GM12878 (cell line): ENCODE measurements at places on chromosomes 5 and 9. TPM values are rescaled to one million over a fixed set of nuclear protein-coding genes. Genes with fewer than 3 reads are reported as not detected.

- no peak for DNase-seq
Measured at GRCh38 chr5:568061-568781, 43.9 kb upstream of the CEP72 start.

DNA sequence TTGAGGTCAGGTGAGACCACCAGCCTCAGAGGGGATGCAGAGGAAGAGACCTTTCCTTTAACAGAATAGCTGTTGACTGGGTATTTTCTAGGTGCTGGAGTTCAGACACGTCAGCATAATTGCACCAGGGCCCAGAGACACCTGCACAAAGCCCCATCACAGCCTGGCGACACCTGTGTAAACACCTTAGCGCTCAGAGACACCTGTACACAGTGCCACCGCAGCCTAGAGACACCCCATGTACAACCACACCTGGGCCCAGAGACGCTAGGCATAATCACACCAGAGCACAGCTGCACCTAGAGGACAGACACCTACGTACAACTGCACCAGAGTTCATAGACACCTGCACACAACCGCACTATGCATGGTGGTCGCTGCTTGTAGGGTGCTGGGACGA lies 1.0 kb downstream of the TRIP13 start:
- no peak for DNase-seq

DNA sequence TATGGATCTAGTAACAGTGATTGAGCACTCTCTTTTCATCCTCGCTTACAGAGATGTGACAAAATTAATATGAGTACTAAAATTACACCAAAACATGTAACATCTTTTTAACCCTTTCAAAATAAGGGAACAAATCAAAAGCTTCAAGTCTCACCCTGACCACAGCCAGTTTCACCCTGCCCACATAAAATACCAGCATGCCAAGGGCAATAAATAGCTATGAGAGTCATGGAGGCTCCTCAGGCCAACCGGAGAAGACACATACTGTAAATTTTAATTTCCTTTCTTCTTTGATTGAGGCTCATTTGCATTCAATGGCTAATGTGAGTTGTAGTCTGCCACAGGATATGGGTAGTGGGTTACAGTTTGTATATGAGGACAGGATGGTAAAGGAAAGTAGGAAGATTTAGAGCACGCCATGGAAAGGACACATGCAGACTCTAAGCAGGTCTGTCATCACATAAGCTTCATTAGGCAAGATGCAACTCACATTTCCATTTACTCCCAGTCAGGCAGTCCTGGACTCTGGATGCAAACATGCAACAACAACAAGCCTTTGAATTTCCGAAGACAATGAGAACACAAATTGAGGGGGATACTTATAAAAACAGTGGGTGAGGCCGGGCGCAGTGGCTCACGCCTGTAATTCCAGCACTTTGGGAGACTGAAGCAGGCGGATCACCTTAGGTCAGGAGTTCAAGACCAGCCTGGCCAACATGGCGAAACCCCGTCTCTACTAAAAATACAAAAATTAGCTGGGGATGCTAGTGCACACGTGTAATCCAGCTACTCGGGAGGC lies 11.3 kb downstream of the IL4 start:
- no peak for DNase-seq

The PAEP gene
- not detected in 2 replicates for total RNA-seq

- DNase-seq: no peak
Measured at GRCh38 chr9:34759432-34760134, 49.6 kb upstream of the CCL21 start.

GRCh38 chr5:30343707-30344106 lies 849.8 kb upstream of the CDH6 start:
- DNase-seq: no peak

GRCh38 chr9:105064248-105065097 lies 136.5 kb upstream of the ABCA1 start:
- no peak for DNase-seq

The CENPK gene
- 25.7 and 32.0 TPM in 2 replicates for total RNA-seq

GRCh38 chr5:2128686-2129355 lies 246.1 kb upstream of the IRX4 start:
- no peak for DNase-seq
